Glutamatergic neuron (in vitro differentiated cells): ENCODE measurements at places on chromosomes 4 and X. TPM values are rescaled to one million over a fixed set of nuclear protein-coding genes. Genes with fewer than 3 reads are reported as not detected.

- H3K36me3 ChIP-seq = no peaks in the 10 kb centered on the region
- H3K4me1 ChIP-seq = no peaks in the 10 kb centered on the region
- DNase-seq = no peak
- H3K4me3 ChIP-seq = no peak overlapping the region
- no peaks in the 10 kb centered on the region for H3K27me3 ChIP-seq
These were observed 333.9 kb downstream of the INPP4B start for GRCh38 chr4:142512161-142512560.

DNA sequence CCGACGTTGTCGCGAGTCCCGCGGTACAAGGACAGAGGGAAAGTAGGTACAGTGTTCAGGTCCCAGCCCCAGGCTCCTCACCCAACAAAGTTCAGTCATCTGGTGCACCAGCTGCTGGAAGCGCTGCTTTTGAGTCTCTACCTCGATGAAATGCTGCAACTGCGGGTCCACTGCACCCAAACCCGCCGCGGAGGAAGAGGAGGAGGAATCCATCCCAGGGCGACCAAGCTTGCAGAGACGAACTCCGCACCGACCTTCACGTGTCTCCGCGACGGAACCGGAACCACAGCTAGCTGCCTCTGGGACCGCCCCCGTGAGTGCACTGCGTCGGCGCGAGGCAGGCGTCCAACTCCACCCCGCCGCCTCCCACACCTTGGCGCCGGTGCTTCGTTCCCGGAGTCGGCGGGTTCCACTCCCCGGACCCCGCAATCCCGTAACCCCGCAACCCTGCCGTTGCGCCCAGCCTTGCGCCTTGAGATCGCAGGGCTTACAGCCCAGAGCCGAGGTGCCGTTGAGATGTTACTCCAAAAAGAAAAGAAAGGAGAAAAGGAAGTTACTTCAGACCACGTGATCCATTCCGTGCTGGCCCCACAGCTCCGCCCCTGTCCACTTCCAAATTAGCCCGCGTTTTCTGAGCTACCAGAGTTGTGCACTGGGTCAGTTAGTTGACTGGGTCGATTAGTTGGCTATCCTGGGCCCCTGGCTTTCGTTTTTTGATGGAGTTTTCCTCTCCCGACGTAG lies at the start of gene TIMM8A:
Gene TIMM8A, minus strand, starts transcription at position 291 of the 741 bp plus-strand sequence. Its CDS starts 78 bp downstream, at position 213.
- H3K27me3 ChIP-seq = no peaks in the 10 kb centered on the region
- no peaks in the 10 kb centered on the region for H3K4me1 ChIP-seq
- no peaks in the 10 kb centered on the region for H3K36me3 ChIP-seq
- DNase-seq = peak; percentile 73
- H3K4me3 ChIP-seq = peak within 1 kb of the TSS; percentile 83

DNA sequence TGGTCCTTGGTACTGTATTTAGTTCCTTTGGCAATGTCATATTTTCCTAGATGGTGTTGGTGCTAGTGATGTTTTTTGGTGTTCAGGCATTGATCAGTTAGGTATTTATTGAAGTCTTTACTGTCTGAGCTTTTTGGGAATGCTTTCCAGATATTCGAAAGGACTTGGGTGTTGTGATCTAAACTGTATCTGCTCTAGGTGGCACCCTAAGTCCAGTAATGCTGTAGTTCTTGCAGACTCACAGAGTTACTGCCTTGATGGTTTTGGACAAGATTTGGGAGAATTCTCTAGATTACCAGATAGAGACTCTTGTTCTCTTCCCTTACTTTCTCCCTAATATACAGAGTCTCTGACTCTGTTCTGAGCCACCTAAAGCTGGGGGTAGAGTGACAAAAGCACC lies 513.6 kb upstream of the PITX2 start:
- no peaks in the 10 kb centered on the region for H3K4me1 ChIP-seq
- H3K36me3 ChIP-seq = no peaks in the 10 kb centered on the region
- H3K27me3 ChIP-seq = peaks cover 2% of the 10 kb centered on the region
- no peak overlapping the region for H3K27ac ChIP-seq
- no peak for DNase-seq

DNA sequence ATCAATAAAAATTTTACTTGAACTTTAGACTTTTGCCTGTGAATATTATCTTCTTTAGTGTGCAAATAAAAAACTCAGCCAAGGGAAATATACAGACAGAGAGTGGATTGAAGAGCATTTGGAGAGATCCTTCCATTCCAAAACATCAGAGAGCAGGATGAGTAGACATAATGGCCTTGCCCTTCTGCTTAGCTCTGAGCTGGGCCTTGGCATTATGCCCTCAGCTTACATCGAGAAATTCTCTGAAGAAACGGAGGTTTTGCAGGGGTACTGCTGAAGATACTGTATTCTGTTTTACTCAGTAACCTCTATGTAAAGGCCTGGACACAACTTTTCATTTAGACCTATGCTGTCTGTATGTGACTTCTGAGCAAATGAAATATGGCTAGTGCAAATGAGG lies 317.4 kb downstream of the STIM2 start:
- H3K4me1 ChIP-seq = no peaks in the 10 kb centered on the region
- H3K27ac ChIP-seq = no peak overlapping the region
- H3K27me3 ChIP-seq = no peaks in the 10 kb centered on the region

GRCh38 chrX:38561951-38562719 lies 793 bp downstream of the TSPAN7 start:
- peak overlapping the region; percentile 90 for H3K27ac ChIP-seq
- H3K36me3 ChIP-seq = no peaks in the 10 kb centered on the region
- no peaks in the 10 kb centered on the region for H3K27me3 ChIP-seq
- H3K4me3 ChIP-seq = peak overlapping the region; percentile 92
- peak; percentile 69 for DNase-seq

VCX gene
- 1.1 TPM for total RNA-seq

GPRASP3 gene
- 19.4 TPM for total RNA-seq
